ENCODE measurements at places on chromosomes 11 and 22.

DNA sequence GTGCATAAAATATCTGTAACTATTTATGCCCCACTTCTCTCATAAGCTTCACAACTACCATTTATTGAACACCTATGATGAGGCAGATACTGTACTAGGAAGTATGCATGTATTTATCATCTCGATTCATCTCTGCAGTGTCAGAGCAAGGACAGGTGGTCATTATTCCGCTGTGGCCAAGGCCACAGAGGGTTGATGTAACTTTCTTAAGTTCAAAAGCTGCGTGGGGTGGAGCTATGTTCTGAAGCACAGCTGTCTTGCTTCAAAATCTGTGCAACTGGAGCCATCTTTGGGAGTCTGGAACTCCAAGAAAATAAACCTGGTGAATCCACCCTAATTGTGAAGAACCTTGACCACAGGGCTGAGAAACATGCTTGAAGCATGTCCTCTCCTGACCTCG lies 60.2 kb upstream of the HMGXB4 start:
- H3K4me3 ChIP-seq: no peak overlapping the region
- H3K27me3 ChIP-seq: no peaks in the 10 kb centered on the region
- no peak overlapping the region for H3K27ac ChIP-seq

- H3K4me1 ChIP-seq: no peaks in the 10 kb centered on the region
- no peaks in the 10 kb centered on the region for H3K36me3 ChIP-seq
- H3K27ac ChIP-seq: no peak overlapping the region
Observed at GRCh38 chr11:2523821-2524391, 79.1 kb downstream of the KCNQ1 start.

GRCh38 chr11:60389279-60389910 lies 6.9 kb upstream of the MS4A14 start:
- H3K4me3 ChIP-seq: no peak overlapping the region
- no peaks in the 10 kb centered on the region for H3K4me1 ChIP-seq
- H3K36me3 ChIP-seq: no peaks in the 10 kb centered on the region
- H3K27ac ChIP-seq: no peak overlapping the region
- no peak for DNase-seq
- no peaks in the 10 kb centered on the region for H3K27me3 ChIP-seq

GRCh38 chr22:43207849-43208702 lies 21.1 kb upstream of the TTLL12 start:
- H3K27me3 ChIP-seq: no peaks in the 10 kb centered on the region
- no peak for DNase-seq
- H3K27ac ChIP-seq: no peak overlapping the region
- no peaks in the 10 kb centered on the region for H3K4me1 ChIP-seq
- H3K4me3 ChIP-seq: no peak overlapping the region
- no peaks in the 10 kb centered on the region for H3K36me3 ChIP-seq

DNA sequence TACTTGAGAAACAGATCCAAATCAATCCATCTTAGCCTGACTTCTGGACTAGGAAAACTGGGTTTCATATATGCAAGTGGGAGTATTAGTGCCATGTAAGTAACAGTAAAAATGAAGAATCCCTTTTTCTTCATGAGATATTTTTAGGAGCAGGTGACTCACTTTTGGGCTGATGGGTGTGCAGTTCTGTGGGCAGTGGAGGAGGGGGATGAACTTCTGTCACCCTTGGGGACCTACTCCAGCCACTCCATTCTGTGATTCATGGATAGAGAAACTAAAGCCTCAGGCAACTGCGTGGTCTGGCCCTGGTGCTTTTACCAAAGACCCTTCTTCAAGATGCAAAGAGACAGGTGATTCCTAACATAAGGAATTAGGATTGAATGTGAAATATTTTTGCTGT lies 208.6 kb upstream of the NARS2 start:
- H3K27me3 ChIP-seq: no peaks in the 10 kb centered on the region
- H3K36me3 ChIP-seq: no peaks in the 10 kb centered on the region
- H3K4me1 ChIP-seq: peaks cover 6% of the 10 kb centered on the region
- no peak overlapping the region for H3K27ac ChIP-seq

GRCh38 chr22:22798232-22798616 lies 89.4 kb upstream of the IGLL5 start:
- H3K36me3 ChIP-seq: no peaks in the 10 kb centered on the region
- no peak overlapping the region for H3K4me3 ChIP-seq
- H3K27me3 ChIP-seq: no peaks in the 10 kb centered on the region
- no peaks in the 10 kb centered on the region for H3K4me1 ChIP-seq
- no peak overlapping the region for H3K27ac ChIP-seq

GRCh38 chr11:134388590-134388989 lies 23.5 kb downstream of the B3GAT1 start:
- no peaks in the 10 kb centered on the region for H3K36me3 ChIP-seq
- no peak overlapping the region for H3K27ac ChIP-seq
- H3K4me1 ChIP-seq: no peaks in the 10 kb centered on the region
- no peaks in the 10 kb centered on the region for H3K27me3 ChIP-seq

DNA sequence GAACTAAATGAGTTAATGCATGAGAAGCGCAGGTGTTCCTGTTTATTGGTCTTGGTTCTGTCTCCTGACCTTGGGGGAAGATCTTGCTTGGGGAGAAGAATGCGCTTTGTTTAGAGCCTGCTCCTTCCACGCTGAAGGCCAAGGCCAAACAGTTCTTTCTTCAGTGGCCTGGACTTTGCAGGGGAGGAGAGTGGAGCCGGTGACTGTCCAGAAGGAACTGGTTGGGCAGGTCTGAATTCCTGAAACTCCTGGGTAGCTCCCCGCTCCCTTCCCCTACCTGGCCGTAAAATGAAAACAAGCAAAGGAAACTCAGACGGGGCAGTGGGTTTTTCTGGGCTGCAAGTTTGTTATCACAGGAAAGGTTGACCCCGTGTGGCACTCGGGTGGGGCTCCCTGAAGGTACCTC lies 3.6 kb downstream of the ARHGAP8 start:
- no peaks in the 10 kb centered on the region for H3K27me3 ChIP-seq
- DNase-seq: no peak
- peaks cover 15% of the 10 kb centered on the region for H3K4me1 ChIP-seq
- H3K27ac ChIP-seq: no peak overlapping the region
- H3K36me3 ChIP-seq: no peaks in the 10 kb centered on the region
- H3K4me3 ChIP-seq: no peak overlapping the region

Measured in vagina (tissue), 2 donors.